CD4-positive, alpha-beta T cell treated with Interleukin-17A for 4 hours (primary cell): ENCODE measurements at places on chromosomes 6 and 20.
A peak's percentile ranks its signal among the peaks of the same experiment; 100 is the strongest.

- DNase-seq, result no peak
Observed at GRCh38 chr20:41249411-41250281, 67.9 kb downstream of the ZHX3 start.

DNA sequence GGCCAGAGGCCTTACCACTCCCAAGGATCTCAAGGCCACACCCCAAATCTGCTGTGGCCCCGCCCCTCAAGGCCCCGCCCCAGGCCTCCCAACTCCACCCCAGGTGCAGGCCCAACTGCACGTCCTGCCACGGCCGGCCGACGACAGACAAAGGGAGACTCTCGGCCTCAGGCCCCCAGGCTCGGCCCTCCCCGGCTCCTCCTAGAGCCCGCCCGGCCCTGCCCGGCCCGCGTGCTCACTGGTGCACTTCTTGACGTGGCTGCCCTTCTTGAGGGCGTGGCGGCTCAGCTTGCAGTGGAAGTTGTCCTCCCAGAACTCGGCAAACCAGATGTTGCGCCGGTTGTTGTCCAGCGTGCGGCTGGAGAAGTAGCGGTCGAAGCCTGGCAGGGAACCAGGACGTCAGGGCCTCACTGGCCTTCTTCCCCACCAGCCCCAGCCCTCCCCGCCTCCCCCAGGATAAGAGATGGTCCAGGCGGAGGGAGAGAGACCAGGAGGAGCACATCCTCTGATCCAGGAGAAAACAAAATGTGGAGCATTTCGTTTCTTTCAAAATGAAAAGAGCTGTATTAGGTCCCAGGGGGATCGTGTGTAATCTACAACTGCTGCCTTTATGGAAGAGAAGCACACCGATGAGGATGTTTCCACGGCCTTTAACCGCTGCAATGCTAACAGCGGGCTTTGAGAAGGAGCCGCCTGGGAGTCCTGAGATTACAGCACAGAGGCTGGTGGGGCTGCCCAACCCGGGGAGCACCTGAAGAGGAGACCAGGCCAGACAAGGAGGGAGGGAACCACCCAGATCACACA, 89.4 kb downstream of the GRM4 start:
- peak; percentile 13 for DNase-seq

DNA sequence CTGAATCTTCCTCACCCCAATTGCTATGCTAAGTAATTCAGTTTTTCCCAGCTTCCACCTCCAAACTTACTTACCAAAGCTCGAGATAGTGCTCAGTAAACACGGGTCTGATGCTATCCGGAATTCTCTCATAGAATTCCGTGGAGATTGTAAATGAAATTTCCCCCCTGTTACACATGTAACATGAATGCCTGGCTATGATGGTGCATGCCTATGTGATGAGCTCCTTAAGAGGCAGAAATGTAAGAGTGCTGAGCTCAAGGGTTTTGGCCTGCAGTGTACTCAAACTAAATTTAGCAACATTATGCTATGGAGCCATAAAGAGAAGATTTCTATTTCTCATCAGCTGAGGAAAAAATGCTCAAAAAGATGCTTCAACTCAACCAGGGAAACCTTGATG, 133.4 kb upstream of the FUT9 start:
- DNase-seq, result no peak

- DNase-seq, result no peak
Observed at GRCh38 chr6:144778773-144779492, 493.8 kb downstream of the UTRN start.

DNA sequence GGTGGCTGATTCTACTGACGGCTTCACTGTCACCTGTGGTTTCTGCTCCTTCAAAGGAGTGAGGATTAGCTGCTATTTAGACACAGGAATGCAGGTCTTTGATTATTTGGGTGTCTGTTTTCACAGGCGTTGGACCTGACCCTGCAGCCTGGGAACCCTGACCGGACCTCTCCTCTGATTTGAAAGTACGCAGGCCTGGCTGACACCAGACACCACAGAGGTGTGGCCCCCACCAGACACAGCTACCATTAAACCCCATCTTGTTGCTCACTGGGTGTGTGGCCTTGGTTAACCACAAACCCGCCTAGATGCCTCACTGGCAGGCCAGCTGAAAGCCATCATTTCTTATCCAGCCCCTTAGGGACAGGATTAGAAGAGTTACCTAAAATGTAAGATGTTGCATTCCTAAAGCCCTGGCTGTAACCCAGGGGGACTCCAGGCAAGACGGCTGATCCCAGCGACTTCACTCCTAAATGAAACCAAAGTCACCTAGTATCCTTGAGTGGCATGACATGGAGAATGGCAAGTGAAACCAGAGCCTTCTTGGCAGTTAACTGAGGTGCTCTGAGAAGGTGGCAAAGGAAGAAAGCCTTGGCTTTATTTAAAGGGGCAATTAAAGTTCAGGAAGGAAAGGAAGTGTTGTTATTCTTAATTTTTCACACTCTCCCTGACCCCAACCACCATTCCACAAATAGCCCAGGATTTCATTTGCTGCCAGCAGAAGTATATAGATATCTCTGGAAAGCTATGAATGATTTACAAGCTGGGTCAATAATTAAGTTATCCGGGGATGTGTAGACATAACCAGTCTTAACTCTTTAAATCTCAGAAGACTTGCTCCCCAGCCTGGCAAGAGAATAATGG, 169.9 kb downstream of the QRSL1 start:
- no peak for DNase-seq

GRCh38 chr6:93900142-93900541, 480.8 kb upstream of the EPHA7 start:
- no peak for DNase-seq

DNA sequence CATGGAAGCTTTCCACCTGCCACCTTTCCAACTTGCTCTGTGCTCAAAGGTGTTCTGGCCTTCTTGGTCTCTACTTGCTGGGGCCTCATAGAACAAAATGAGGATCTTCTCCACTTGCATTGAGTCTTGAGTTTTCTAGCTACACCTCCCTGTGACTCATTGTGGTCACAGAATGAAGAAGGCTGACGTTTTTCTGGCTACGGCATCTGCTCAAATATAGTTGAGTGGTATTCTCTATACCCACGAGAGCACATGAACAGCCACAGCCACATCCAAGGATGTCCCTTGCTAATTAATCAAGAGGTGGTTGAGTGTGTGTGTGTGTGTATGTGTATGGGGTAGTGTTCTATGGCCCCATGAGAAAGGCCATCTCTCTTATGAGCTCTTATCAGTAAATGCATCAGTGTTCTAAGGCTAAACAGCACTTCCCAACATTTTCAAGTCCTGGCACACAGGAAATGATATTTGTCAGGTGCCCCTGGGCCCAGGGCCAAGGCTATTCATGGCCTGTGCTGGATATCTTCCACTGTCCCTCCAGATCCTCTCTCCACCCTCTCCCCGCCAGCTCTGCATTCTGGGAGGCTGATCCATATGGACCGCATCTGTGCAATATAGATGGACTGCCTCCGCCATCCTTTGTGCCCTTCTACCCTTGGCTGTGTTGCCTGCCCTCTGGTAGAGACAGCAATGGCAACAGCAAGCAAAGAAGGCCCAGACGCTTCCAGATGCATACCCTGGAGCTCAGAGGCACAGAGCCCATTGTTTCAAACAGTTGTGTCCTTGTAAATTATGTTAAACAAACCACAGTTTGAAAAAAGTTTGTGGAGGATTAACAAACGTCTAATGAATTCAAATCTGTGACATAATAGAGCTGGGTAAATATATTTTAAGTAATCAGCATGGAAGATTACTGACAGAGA, 150.2 kb downstream of the LRFN2 start:
- DNase-seq, result no peak

DNA sequence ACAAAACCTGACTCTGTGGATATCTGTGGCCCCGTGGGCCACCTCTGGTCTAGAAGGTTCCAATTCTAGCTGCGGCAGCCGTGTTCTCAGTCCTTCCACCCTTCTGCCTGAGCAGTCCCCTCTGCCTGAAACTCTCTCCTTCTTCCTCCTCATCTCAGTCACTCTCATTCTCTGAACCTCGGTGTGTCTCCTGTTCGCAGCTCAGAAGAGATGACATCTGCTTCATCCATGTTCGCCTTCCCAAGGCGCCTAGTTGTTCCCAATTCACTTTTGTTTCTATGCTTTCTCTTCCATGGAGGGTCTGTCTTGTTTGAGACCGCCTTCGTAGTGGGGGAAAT, 95.5 kb downstream of the CEBPB start:
- DNase-seq, result no peak

- DNase-seq, result no peak
Observed at GRCh38 chr6:36399970-36400369, 12.5 kb upstream of the ETV7 start.
